ENCODE measurements at places on chromosomes 2 and 18. TPM values are rescaled to one million over a fixed set of nuclear protein-coding genes. Genes with fewer than 3 reads are reported as not detected.

DNA sequence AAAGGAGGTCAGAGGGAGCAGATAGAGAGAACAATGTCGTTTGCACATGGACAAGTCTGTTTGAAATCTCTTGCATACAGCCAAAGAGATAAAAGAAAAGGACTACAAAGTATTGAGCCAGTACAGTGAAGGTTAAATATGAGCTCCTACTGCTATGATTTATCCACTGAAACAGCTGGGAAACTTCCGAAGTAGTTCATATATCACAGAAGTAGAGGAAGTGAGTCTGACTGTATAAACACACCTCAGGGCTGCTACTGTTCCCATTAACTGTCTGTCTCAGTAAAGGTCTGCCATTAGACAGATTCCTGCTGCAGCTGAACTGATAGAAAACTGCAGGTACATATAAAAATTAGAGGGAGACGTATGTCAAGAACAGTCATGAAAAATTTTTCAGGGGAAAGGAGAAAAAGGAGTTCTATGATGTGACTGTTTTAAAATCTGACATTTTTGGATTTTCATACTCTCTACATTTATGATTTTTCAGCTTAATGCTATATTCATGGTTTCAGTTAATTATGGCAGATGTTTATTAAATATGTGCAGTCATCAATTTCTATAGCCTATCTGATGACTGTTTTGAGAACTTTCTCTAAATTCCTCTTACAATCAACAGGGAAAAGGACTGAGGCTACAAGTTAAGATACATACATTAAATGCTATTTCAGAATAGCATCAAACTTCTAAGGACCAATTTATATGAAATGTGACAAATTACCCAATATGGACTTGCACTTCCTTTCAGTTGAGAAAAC is 364.7 kb downstream of the ERBB4 start:
- no peak for DNase-seq

DNA sequence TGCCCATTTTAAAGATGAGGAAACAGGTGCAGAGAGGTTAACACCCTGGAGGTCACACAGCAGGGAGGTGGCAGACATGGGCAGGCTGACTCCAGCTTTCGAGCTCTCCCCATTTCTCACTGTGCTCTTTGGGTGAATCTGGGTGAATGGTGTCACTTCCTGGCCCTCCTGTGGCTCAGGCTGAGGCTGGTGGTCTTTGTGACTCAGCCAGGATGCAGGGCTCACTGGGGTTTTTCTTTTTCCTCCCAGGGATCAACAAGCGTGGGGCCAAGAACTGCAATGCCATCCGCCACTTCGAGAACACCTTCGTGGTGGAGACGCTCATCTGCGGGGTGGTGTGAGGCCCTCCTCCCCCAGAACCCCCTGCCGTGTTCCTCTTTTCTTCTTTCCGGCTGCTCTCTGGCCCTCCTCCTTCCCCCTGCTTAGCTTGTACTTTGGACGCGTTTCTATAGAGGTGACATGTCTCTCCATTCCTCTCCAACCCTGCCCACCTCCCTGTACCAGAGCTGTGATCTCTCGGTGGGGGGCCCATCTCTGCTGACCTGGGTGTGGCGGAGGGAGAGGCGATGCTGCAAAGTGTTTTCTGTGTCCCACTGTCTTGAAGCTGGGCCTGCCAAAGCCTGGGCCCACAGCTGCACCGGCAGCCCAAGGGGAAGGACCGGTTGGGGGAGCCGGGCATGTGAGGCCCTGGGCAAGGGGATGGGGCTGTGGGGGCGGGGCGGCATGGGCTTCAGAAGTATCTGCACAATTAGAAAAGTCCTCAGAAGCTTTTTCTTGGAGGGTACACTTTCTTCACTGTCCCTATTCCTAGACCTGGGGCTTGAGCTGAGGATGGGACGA is 13.2 kb downstream of the ITM2C start:
- no peak for DNase-seq

DNA sequence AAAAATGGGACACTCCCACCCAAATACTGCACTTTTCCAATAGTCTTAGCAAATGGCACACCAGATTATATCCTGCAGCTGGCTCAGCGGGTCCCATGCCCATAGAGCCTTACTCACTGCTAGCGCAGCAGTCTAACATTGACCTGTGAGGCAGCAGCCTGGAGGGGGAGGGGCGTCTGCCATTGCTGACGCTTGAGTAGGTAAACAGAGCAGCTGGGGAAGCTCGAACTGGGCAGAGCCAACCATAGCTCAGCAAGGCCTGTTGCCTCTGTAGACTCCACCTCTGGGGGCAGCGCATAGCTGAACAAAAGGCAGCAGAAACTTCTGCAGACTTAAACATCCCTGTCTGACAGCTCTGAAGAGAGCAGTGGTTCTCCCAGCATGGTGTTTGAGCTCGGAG is 110.4 kb downstream of the CTIF start:
- DNase-seq = no peak

DNA sequence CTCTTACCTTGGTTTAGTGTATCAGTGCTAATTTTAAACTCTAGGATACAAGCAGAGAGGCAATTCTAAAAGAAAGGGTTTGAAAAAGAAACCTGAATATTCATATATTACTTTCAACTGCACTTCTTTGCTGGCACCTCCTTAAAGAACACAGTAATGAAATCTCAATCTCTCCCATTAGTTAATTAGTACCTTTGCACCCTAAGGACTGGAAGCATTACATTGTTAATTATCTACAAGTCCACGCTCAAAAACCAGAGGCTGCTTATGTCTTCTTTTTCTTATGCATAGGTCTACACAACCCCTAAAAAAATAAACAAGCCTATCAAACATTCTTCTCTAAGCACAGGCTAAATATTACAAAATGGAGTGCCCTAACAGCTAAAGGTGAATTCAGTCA is 20.2 kb downstream of the EPHA4 start:
- no peak for DNase-seq

FAM124B gene
- polyA plus RNA-seq = 0.04 TPM

TWIST2 gene
- polyA plus RNA-seq = 127 TPM

Measured in BJ (cell line).